Stimulated activated CD8-positive, alpha-beta memory T cell treated with anti-CD3 and anti-CD28 coated beads, Interleukin-15, amount 100 ng/mL, for 4 hours (primary cell): ENCODE measurements at places on chromosomes 5 and 9.
A peak's percentile ranks its signal among the peaks of the same experiment; 100 is the strongest.

- DNase-seq: no peak
Observed at GRCh38 chr5:31573494-31574142, 41.5 kb downstream of the C5orf22 start.

- DNase-seq: no peak
Observed at GRCh38 chr9:69527454-69527853, 144.7 kb downstream of the APBA1 start.

DNA sequence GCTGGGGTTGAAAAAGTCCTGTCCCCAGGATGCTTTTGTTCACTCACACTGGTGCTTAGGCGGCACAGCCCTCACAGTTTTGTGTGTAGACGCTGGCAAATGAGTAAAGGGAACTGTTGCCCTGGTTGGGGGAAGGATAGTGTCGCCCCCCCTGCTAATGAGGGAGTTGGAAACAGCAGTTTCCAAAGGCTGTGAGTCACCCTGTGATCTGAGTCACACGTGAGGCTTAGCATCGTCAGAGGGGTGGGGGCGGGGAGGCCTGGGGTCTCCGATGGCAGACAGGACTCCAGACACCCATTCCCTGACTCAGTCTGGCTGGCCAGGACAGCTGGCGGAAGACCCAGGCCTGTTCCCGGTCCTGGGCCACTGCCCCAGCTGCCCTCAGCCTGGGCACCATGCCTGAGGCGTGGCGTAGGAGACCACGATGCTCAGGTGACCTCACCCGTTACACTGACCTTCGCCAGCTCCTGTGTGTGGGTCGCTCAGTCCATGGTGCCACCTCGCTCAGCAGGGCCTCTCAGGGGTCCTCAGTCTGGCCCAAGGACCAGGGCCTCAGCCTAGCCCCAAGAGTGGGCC lies 2.9 kb downstream of the DNAJB5 start:
- DNase-seq: peak; percentile 61

- no peak for DNase-seq
Observed at GRCh38 chr9:14183001-14183400, 130.9 kb downstream of the NFIB start.

GRCh38 chr9:128159522-128159783 lies 612 bp upstream of the BBLN start:
- DNase-seq: no peak

DNA sequence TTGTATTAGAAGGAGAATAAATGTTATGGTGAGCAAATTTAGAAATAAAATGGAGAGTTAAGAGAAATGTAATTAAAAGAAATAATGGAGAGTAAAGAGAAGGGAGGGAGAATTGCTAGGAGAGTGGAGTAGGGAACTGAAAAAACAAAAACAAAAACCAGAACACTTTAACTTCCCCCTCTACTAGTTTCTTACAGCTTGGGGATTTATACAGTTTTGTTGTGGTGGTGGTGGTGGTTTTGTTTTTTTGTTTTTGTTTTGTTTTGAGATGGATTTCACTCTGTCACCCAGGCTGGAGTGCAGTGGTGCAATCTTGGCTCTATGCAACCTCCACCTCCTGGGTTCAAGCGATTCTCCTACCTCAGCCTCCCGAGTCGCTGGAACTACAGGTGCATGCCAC lies 322.4 kb downstream of the TMEM167A start:
- DNase-seq: no peak

DNA sequence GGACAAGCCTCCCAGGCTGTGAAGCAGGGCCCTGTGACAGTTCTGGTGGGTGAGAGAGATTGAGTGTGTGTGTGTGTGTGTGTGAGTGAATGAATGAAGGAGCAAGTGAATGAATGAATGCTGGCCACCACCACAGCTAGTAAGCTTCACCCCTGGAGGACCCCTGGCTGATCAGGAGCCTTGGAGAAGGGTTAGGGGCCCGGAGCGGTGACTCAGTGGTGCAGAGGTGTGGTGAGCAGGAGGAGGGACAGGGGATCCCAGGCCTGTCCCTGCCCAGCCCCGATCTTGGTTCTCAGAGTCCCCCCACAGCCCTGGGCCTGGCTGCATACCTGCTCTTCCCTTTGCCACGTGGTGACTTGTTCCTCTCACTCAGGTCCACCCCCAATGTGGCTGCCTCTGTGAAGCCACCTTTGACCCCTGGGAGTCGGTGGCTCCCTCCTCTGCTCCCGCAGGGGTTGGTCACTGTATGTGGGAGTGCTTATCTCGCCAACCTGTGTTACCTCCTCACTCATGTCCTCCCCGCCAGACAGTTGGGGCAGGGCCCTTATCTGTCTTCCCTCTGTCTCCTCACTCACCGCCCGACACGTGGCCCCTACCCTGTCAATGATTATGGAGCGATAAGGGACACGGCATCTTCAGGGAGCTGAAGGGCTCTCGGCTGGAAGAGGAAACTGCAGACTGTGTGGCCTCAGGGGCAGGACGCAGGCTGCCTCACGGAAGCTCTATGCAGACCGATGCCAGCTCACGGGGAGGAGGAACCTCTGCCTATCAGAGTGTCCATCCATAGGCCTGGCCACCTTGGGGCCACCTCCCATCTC lies 99.9 kb upstream of the PITX1 start:
- no peak for DNase-seq

DNA sequence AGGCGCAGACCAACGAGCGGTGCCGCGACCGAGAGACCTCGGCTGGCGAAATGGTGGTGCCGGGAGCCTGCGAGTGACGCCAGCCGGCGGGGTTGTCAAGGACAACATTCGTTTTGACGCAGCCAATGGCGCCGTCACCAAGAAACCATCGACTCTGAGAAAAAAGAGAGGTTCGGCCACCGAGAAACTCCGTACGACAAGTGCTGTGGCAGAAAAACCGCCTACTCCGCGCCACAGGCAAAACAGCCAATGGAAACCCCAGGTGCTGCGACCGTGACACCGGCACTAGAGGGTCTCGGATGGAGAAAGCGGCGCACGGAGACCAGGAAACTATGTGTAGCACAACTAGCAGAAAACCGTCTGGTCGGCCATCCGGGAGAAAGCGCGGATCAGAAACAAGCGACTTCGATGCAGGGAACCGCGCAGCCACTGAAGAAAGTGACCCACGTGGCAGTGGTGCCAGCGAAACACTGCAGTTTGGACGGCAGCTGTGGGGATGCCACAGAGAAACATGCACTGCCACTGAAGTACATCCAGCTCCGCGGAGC lies 88.8 kb downstream of the ANXA2R start:
- DNase-seq: peak; percentile 45

GRCh38 chr9:122127396-122127798 lies 32.2 kb downstream of the NDUFA8 start:
- DNase-seq: no peak

DNA sequence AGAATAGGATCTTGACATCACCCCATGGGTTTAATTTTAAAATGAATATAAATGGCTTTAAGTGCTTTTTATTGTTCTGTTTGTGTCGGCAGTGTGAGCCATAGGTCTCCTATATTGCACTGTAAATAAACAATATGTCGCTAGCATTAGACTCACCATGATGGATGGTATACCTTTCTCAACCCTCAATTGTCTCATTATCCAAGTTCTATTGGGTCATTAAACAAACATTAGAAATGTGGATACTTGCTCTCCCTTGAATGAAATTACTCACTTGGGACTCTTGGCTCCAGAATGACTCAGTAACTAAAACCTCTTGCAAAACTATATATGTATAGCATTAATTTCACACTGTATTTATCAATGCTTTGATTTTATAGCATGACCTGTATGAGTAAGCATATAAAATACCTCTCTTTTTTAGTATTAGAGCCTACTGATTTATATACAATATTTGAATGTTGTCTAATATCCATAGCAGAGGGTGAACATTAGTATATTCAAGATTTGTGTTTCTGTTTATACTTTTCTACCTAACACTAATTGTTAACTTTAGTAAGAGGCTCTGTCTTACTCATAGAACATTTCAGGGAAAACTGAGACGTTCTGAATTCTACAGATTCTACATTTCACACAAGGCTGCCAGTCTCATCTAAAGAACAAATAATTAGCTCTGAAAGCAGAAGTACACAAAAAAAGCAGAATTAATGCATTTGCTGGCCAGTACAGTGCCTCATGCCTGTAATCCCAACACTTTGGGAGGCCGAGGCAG lies 303.8 kb upstream of the PRR16 start:
- DNase-seq: no peak

GRCh38 chr5:154714266-154714986 lies 40.8 kb upstream of the LARP1 start:
- no peak for DNase-seq

GRCh38 chr9:137212520-137212919 lies 7.0 kb downstream of the NDOR1 start:
- no peak for DNase-seq

DNA sequence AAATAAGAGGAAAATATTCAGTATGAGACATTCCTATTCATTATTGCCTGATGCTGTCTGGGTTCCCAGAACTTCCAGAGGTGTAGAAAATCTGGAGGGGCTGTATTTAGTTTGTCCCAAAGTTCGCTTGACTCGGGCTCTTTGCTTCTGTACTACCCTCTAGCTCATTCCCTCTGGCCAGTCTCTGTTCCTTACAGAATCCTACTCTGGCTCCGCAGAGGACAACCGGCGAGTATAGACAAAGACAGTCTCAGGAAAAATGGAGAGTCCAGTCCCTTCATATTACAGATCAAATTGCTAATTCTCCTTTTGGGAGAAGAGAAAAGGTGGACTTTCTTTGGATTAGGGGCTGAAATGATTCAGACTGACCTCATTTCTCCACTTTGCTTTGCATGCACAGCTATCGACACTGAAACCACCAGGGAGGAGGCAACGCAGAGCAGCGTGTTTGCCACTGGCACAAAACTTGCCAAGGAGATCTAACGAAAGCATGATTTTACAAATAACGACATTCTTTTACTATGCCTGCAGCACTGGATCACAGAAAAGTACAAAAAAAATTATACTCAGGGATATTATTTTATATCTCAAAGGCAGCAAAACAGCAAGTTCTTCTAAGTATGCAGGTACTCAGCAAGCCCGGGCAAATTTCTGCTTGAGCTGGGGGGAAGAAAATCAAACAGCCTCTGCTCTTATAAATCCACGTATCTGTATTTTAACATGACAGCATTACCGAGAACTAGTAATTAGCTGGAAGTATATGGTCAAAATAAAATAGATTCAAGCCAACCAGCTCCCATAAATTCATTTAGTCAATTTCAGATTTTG lies 279.7 kb downstream of the NPR3 start:
- DNase-seq: no peak

DNA sequence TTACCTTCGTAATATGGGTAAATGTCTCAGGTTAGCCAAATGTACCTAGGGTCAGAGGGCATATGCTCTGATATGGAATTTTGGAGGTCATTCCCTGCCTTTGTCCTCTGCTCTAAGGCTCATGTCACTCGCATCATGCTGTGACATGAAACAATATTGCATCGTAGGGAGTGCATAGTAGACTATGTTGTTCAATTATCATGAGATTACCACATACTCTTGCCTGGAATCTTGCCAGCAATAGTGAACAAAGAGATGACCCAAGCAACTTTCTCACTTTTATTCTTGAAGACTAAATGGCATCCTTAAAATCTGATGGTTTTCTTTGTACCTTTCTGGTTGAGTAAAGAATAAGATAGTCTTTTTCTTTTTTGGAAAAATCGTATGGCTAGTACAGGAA lies 27.6 kb downstream of the ZNF462 start:
- no peak for DNase-seq

DNA sequence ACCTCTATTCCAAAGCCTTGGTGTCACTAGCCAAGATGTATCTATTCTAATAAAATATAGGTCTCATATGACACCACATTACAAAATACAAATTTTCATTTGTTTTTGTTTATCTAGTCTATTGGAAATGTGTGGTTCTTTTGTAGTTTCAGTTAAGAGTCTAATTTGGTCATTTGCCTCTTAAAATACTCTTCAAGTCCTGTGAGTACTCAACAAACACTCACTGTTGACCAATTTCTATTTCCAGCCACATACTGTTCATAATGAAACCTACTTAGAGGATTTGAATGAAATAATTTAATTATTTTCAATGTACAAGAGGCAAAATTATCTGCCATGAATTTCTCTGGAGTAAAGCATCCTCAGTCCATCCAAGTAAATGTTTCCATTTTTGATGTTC lies 40.6 kb downstream of the SLC1A3 start:
- DNase-seq: no peak

GRCh38 chr5:135444881-135445280 lies 2.3 kb downstream of the DCANP1 start:
- DNase-seq: no peak

DNA sequence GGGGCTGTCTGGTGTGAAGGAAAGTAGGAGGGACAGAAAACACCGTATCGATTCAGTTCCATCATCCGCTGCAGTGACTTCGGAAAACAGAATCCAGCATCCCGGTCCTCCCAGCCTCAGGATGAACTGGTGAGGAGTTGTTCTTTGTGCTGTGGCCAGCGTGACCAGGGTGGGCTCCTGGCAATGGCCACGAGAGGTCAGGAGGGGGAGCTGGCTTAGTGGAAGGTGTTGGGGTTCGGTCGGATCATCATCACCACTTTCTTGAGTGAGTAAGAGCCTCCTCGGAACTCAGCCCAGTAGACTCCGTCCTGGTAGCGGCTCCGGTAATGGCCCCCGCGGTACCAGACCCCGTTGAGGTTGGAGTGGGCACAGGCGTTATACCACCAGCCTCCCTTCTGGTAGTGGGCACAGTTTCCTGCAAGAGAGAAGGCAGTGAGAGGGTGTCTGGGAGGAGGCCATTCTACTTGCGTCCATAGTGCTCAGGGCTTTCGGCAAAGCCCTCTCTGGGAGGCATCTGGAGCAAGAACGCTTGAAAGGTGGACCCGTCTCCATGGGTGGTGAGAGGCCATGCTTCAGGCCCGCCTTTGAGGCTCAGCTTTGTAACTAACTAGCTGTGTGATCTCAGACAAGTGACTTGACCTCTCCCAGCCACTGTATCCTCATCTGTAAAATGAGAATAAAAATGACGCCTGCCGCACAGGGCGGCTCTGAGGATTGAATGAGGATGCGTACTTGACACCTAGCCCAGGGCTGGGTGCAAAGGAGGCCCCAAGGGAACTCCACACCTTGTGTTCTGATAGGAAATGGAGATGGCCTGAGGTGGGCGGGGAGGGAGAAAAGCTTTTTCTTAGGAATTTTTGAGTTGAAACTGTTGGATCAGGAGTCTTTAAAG lies 33.5 kb downstream of the ANGPTL2 start:
- no peak for DNase-seq

DNA sequence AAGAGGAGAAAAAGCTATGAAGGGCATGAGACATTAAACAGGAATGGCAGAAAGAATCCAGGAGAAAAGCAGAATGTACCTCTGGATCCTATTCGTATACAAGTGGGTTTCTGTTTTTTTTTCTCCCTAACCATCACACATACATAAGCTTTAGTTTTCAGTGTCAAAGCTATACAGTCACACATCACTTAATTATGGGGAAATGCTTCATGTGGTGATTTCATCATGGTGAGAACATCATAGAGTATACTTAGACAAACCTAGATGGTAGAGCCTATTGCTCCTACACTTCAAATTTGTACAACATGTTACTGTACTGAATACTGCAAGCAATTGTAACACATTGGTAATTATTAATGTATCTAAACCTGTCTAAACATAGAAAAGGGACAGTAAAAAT lies 290.6 kb downstream of the AOPEP start:
- DNase-seq: no peak

- DNase-seq: no peak
Observed at GRCh38 chr9:76873056-76873792, 32.7 kb downstream of the PRUNE2 start.
